ENCODE measurements at places on chromosomes 6 and 20. TPM values are rescaled to one million over a fixed set of nuclear protein-coding genes. Genes with fewer than 3 reads are reported as not detected.

DNA sequence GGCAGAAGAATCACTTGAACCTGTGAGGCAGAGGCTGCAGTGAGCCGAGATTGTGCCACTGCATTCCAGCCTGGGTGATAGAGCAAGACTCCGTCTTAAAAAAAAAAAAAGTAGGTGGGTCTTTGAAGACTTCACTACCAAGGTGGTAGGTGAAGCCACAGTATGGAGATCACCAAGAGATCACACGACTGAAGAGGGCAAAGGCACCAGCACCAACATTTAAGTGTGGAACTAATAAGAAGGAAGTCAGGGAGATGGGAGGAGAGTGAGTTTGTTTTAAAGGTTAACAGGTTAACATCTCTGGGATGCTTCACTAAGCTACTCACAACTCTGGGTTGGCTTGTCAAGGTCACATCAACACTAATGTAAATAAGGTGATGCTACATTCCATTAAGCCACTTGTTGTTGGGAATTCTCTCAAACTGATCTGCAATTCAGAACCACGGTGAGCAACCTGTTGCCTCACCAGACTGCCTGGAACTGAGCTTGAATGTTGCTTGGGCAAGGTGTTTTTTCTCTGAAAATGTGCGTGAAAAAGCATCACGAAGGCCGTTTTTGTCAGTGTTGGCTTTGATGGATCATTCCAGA, 48.7 kb downstream of the KCTD20 start:
- no peaks in the 10 kb centered on the region for H3K4me1 ChIP-seq
- no peak overlapping the region for H3K4me3 ChIP-seq
- DNase-seq: no peak
- no peaks in the 10 kb centered on the region for H3K27me3 ChIP-seq
- peaks cover 3% of the 10 kb centered on the region for H3K36me3 ChIP-seq

GRCh38 chr6:1054653-1055014, 257.3 kb upstream of the FOXQ1 start:
- no peaks in the 10 kb centered on the region for H3K27me3 ChIP-seq
- H3K4me3 ChIP-seq: no peak overlapping the region
- H3K36me3 ChIP-seq: no peaks in the 10 kb centered on the region
- peaks cover 6% of the 10 kb centered on the region for H3K4me1 ChIP-seq
- no peak for DNase-seq

DNA sequence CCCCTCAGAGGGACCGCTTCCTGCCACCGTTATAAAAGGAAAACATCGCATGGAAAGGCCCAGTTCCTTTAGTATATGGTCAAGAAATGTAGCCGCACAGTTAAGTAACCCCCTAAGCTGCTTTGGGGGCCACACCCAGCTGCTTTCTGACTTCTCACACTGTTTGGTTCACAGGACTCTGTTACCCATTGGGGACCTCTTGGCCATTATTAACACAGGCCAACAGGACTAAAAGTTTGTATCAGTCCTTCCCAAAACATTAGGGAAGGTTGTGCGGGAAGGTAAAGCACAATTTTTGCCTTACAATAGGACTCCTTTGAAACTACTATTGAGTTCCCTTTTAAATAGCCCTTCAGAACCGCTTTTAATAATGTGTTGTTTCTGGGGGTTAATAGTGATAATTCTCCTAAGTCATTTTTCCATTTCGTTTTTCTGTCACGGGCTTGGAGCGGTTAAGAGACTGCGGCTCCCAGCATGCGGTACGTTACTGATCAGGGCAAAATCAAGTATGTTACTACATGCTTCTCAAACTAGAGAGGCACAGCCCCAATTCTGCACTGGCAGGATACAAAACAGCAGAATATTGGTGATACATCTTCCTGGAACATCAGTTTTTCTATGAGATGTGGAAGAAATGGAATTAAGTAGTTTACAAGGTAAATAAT, 668 bp upstream of the RPP40 start:
- peak overlapping the region; percentile 92 for H3K4me3 ChIP-seq
- H3K27ac ChIP-seq: peak overlapping the region; percentile 86
- H3K4me1 ChIP-seq: no peaks in the 10 kb centered on the region
- H3K27me3 ChIP-seq: no peaks in the 10 kb centered on the region
- no peak for DNase-seq
- H3K36me3 ChIP-seq: no peaks in the 10 kb centered on the region

DNA sequence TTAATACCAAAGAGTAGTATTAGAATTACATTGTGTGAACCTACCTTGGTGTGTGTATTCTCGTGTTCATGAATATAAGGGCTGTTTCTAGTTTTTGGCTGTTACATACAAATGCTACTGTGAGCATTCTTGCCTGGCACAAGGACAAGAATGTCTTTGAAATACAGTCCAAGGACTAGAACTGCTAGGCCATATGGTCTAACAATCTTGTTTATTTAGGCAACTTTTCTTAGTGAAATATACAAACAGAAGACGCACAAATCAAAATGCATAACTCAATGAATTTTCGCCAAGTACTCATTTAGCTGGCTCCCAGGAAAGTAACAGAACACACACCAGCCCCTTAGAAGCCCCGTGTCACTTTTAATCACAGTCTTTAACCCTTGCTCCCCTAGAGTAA, 28.5 kb downstream of the KDM1B start:
- H3K27ac ChIP-seq: no peak overlapping the region
- H3K4me1 ChIP-seq: no peaks in the 10 kb centered on the region
- H3K27me3 ChIP-seq: no peaks in the 10 kb centered on the region

DNA sequence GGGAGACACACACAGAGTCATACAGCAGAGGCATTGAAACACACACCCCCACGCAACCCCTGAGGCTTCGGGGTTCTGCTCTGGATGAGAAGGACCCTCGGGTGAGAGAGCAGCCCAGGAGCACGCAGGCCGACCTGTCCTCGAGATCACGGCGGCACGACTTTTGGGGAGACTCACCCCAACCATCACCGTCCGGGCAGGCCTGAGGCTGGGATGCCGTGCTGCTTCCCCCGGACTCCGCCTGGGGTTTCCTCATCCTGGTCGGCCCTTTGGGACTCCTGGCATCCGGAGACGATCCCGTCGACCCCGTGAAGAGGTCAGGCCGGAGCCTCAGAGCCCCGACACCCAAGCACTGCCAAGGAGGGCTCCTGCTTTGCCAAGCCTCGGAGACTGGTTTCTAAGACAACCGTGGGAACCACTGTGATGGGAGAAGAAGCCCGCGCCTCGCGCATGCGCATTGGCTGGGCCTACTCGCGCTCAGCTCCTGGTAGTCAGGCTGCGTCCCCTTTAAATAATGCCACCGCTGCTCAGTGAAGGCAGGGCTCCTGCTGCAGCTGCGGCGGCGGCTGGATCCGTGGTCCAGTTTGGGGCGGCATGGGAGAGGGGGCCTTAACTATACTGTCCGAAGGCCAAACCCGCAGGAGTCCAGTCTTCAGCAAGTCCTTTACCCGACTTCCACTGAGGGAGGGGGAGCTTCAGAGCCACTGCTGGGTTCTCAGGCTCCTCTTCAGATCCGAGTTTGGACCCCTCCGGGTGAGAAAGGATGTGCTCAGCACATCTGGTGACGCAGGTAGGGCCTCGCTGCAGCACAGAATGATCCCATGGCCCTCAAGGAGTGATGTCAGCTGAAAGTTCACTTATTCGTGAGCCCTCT, 171.4 kb upstream of the ZNF337 start:
- peak; percentile 64 for DNase-seq
- no peaks in the 10 kb centered on the region for H3K36me3 ChIP-seq
- peaks cover 23% of the 10 kb centered on the region for H3K27me3 ChIP-seq
- H3K4me3 ChIP-seq: no peak overlapping the region

The KCNS1 gene
- 0.24 TPM for total RNA-seq

The PROCR gene
- 7.5 TPM for total RNA-seq

The HLA-DQB2 gene
- not detected for total RNA-seq

The OPRM1 gene
- total RNA-seq: not detected

The EFCAB8 gene
- total RNA-seq: 0.53 TPM

The OLIG3 gene
- total RNA-seq: not detected

Data from hepatocyte (in vitro differentiated cells).